ENCODE measurements at places on chromosomes 7 and 10.

DNA sequence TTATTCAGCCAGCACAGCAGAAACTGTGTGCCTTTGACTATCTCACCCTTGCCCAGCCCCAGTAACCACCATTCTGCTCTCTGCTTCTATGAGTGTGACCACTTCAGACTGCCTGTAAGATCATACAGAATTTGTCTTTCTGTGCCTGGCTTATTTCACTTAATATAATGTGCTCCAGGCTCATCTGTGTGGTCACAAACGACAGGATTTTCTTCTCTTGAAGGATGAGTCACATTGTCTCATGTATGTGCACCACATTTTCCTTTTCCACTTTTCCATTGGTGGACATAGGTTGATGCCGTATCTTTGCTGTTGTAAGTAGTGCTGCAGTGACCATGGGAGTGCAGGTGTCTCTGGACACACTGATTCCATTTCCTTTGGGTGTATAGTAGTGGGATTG lies 122.5 kb upstream of the LANCL2 start:
- DNase-seq = no peak

DNA sequence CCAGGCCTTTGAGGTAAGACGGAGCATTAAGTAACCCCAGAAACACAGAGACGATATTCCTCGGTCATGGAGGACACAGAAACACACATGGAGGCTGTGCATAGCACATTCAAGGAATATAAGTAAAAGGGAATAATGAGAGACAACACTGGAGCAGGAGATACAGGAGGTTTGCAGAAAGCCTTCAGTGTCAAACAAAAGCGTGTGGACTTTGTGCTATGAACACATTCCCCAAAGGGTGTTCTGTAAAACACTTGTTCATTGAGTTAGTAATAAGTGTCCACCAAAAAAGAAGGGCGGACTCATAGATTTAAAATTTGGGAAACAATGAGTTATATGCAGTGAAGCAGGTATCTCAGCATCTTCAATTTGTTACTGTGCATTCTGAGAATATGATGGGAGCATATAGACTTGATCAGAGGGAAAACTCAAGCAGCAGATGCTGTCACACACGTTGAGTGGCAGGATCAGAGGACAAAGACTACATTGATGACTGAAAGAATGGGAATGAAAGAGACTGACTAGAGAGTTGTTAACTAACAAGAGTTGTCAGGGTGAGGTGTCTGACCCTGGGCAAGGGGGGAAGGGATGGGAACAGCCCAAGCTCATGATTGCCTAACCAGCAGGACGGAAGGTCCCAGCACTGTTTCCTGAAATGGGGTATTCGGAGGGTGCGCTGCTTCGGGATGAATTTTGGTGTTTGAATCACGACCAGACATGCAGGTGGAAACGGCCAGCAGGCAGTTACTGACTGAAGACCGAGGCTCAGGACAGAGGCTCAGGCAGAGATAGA lies 85.2 kb upstream of the VIPR2 start:
- DNase-seq = no peak

GRCh38 chr7:14065286-14065685 lies 75.8 kb upstream of the ETV1 start:
- DNase-seq = no peak

GRCh38 chr7:99000196-99000903 lies 122.0 kb downstream of the TRRAP start:
- peak; percentile 9 for DNase-seq

DNA sequence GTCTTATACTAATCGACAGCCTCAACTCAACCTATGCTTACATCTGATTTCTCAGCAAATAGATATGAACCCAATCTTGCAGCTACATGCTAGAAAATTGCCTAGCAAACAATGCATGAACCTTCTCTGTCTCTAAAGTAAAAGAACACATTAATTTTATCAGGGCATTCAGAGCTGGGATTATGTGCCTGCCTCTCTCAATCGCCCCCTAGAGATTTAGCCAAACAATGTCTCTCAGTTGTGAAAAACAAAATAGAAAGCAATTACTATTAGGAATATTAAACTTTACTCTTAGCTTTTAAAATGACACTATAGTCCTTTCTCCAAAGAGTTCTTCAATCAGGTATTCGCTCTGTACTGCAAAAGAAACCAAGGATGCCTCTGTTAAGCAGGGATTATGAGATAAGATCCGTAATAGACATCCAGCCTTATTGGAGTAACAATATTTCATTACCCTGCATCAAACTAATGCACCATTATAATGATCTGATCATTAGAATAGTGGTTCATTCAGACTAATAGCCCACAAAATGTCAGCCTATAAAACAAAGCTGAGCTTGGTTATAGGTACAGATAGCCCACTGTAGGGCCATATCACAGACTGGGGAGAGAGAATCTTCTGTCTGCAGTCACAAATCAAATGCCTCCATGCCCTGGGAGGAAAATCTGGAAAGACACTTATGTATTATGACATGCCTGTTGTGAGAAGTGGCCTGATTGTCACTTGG lies 736.9 kb downstream of the PARD3 start:
- DNase-seq = no peak

- no peak for DNase-seq
Measured at GRCh38 chr10:70368774-70369482, 13.5 kb downstream of the LRRC20 start.

DNA sequence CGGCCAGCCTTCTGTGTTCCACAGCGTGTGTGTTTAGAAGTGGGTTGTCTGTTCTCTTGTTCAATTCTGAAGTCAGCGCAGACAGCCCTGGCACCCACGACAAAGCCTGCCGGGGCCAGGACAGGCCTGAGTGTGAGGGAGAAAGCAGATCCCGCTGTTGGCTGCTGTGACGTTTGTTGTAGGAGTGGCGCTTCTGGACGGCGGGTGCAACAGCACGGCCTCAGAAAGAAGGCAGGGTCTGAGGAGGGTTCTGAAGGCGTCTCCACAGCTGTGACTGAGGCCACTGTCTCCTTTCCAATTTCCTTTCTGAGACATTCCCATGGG lies 76.2 kb downstream of the VIPR2 start:
- DNase-seq = no peak

DNA sequence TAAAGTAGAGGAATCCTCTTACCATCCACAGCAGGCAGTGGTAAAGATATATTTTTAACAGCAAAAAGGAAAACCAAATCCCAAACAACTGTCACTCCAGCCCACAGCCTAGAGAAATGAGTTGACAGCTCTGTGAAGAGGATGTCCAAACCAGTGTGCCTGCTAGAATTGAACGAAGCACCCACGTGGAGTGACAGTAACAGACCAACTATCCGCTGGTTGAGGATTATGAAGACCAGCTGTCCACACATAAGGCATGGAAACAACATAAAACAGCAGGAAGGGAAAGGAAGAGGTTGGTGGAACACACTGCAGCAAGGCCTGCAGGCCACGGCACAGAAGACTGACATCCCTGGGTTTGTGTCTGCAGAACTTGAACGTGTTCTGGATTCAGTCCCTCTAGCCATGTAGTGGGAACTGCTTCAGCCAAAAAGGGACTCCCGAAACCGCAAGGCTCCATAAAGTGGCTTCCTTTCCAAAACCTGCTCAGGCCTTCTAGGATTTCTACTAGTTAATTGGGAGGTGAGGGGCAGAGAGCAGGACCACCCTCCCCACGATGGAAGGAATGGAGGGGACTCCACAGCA lies 324.4 kb downstream of the BICC1 start:
- DNase-seq = no peak
